CD4-positive, alpha-beta T cell treated with Interleukin-2 at 100 ng/mL for 4 hours (primary cell): ENCODE measurements at places on chromosomes 12 and 14.

DNA sequence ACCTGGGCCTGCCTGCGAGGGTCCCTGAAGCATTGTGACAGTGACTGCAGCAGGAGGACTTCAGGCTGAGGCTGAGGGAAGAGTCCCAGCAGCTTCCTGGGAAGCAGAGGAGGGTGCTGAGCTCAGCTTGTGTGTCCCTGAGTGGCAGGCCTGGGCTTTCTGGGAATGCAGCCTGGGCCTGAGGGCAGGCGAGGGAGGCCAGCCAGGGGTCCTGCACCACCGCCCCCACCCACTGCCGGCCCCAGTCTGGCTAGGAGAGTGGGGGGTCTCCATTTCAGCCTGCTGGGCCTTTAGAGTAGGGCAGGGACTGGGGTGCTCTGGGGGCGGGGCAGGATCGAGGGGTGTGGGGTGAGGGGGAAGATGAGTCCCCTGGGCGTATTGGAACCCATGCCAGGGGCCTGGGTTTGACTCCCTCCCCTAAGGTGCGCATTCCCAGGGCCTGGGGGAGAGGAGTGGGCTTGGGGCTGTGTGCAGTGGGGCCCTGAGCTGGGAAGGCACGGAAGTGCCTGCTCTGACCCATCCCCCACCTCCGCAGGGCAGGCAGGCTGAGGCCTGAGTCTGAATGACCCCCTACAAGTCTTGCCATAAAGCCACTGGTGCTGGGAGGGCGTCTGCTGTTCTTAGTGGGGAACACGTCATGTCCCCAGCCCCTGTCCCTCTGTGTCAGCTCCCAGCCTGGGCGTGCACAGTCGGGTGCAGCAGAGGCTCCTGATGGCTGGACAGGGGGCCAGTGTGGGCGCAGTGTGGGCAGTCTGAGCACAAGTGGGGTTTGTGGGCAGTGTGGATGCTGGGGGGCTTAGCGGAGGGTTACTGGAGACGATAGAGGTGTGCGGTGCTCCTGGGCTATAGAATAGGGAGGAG is 46.4 kb downstream of the KRT80 start:
- no peak for DNase-seq

DNA sequence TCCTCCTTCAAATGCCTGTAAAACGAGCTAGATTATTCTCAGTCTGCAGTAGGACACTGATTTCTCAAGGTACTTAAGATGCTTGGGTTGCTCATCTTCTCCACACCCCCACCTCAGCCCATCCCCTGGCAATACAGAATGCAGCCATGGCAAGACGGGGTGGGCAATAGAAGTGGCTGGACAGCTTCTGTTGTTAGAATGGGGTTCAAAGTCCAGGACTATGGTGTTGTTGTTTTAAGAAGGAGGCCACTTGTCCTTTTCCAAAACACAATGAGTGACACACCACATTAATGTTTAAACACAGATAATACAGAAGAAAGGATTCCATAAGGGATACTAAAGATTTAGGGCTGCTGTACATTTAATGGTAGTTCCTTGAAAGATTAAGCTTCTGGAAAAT is 188.9 kb upstream of the BCL2L14 start:
- no peak for DNase-seq

- no peak for DNase-seq
Observed at GRCh38 chr12:132772606-132773005, 11.0 kb upstream of the ANKLE2 start.

- no peak for DNase-seq
Observed at GRCh38 chr12:3905664-3906063, 32.5 kb upstream of the PARP11 start.

- DNase-seq: no peak
Observed at GRCh38 chr14:90536511-90537191, 139.8 kb downstream of the CALM1 start.

GRCh38 chr14:95137164-95137803 is 20.0 kb downstream of the DICER1 start:
- DNase-seq: no peak

- DNase-seq: no peak
Observed at GRCh38 chr12:88996200-88996788, 356.0 kb downstream of the DUSP6 start.

DNA sequence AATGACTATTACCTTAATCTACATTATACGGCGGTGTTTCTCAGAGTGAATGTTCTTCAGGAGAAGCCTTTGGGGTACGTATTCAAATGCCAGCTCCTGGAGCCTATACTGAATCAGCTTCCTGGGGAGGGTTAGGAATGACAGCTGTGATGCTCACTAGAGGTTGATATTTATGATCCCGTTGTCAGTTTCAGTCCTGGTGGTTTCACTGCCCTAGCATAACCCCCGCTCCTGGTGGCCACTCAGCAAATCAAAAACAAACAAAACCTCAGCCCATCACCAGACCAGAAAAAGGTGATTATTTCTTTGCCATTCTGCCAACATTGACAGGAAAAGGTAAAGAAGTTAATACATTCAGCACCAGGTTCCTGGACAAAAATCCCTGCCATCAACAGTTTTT is 136.5 kb upstream of the CRY1 start:
- DNase-seq: no peak

DNA sequence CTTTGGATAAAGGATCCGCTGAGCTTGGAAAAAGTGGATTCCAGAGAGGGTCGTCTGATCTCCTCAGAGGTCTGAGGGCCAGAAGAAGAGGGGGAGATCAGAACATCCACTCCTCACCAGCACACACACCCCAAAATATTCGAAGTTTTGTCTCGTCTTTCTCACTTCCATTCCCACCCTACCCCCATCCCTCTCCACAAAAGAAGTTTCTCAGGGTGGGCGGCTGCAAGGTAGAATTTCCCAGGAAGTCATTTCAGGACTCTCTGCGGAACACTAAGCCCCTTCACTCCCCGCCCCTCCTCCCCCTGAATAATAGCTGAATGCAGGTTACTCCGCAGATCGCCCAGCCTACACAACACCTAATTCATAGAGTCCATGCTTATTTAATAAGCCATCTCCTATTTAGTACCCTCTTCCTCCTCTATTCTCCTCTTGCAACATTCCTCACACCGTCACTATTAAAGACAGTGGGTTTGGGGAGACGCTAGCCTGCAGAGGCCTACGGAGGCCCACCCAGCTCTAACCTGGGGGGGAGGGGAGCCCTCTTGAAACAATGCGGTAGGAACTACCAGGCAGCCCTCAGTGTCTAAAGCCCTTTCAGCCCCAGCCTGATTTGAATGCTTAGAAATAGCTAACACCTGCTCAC is 649 bp upstream of the SALL2 start:
- no peak for DNase-seq

DNA sequence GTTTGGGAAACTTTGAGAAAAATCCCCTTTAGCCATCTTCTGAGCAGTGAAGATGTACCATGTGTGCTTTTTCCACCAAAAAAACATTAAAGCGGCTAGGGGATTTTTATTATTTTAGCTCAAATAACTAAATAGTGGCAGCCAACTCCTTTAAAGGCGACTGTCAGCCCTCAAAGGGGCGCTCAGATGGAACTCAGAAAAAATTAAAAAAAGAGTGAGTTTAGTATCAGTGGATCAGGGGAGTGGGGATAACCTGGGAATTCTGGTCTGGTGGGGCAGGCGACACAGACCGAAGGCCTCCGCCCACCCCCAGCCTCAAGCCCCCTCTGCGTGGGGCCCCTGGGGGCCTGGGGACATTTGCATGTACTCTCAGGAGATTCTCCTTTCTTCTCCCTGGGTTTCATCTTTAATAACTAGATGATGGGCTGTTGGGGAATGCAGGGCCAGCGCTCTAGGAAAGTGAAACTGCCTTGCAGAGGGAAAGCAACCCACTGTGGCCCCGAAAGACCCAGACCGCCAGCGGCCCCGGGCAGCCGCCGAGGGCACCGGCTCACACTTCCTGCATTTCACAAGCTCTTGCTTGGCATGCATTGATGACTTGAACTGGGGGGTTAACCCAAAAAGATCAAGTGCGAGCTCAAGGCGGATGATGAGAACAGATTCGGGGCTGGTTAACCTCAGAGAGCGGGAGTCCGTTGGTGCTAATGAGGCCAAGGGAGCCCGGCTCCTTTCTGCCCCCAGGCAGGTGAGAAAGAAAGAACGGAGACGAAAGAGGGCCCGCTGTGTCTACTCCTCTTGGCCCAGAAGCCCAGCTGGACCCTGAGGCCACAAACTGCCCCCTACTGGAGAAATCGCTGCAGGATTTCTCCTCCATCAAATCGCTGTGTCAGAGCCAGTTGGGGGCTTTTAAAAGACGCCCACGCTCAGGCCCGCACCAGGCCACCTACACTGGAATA is 7.3 kb upstream of the BATF start:
- DNase-seq: peak; percentile 61

GRCh38 chr14:86892152-86892956 is 1100.6 kb downstream of the GALC start:
- no peak for DNase-seq
